NCI-H2081 (cell line): ENCODE measurements at places on chromosomes 4 and X.

GRCh38 chr4:24850674-24851073 lies 55.3 kb downstream of the SOD3 start:
- DNase-seq, result no peak

DNA sequence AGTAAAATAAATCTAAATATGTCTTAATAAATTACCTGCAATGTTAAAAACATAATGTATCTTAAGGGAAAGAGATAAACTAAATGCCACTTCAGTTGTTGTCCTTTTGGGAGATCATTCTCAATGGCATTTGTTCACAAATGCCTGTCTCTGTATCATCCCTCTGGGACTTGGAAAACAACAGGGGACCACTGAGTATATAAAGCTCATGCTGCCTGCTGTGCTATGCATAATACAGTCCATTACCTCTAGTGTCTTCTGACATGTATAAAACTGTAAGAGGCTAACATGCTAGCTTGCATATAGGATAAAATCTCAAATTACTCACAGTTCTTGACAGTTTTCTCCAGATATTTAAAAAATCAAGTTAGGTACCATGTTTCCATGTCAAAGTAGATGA lies 503.9 kb downstream of the PDHA2 start:
- DNase-seq, result no peak

DNA sequence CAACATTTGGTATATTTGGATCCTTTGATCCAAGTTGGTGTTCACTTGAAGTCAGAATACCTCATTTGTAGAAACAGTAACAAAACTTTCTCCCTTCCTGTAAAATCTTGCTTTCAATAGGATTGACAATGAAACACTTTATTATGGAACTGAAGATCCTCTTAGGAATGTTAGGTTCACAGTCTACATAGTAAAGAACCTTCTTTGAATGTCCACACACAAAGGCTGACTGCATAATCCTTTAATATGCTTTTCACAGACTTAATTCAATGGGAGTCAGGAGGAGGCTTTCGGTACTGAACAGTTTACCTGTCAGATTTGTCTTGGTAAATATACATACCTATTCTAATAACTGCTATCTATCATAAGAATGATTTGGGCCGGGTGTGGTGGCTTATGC lies 188.5 kb downstream of the SPRY1 start:
- DNase-seq, result no peak

DNA sequence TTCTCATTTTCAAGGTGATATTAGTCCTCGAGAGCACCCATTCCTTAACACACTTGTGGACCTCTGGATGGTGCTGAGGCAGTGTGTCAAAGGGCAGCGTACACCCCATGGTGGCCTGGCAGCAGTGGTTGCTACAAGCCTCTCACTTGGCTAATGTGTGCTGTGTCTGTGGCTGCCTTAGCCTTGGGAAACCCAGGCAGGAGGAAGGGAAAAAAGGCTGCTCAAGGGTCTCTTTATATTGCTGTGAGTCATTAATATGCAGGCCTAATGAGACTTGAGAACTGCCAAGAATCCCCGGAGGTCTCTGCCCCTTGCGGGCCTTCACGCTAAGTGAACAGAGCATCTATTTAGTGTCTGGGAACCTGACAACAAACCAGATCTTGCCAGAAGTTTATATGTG lies 7.0 kb downstream of the PCDH10 start:
- no peak for DNase-seq

GRCh38 chr4:137524725-137525369 lies 7.4 kb downstream of the PCDH18 start:
- peak; percentile 5 for DNase-seq

DNA sequence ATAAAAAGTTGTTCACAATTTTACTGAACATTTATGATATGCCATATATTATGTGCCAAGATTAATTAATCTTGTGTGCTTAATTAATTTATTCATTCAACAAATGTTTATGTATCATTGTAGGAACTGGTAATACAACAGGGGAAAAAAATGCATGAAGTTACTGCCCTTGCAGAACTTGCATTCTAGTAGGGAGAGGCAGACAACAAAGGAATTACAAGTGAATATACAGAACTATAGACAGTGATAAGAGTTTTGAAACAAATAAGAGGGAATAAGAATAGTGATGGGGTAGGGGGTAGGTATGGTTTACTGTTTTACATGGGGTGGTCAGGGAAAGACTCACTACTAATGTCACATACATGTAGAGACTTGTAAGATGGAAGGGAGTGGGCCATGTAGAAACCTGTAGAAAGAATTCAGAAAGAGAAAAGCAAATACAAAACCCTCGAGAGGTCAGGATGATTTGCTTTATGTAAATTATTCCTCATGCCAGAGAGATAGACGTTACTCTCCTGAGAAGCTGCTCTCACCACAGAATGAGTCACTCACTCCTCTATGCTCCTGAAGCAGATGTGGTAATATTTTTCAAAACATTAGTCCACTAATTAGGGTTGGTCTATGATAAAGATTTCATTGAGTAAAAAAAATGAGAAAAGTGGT lies 855.0 kb upstream of the GRID2 start:
- DNase-seq, result no peak

DNA sequence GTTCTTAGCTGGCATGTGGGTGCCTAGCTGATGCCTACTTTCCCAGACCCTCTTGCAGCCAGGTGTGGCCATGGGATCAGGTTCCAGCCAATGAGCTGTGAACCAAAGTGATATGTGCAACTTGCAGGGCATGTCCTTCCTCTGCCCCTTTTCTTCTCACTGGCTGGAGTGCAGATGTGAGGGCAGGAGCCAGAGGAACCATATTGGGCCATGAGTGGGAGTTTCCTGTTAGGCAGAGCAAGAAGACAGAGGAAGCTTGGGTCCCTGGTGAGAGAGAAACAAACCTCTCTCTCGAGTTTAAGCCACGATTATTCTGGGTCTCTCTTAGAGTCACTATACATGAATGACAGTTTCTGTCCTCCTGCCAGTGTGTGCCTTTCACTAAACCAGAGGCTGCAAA lies 120.4 kb upstream of the STX18 start:
- DNase-seq, result no peak

DNA sequence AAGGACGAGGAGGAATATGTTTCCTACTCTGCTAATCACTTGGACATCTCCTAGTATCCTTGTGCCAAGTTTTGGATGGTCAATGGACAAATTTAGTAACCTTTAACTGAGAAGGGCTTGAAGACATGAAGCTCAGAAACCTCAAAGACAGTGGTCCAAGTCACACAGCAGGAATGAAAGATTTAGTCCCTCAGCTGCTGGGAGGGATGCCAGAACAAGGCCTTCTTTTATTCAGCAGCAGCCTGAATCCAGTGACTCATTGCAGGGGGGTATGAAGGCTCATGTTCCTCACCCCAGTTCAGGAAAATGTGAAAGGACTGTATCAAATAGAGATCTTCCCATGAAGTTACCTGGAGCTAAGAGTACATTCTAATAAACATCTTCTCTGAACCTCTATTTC lies 214.9 kb upstream of the UGT8 start:
- no peak for DNase-seq

DNA sequence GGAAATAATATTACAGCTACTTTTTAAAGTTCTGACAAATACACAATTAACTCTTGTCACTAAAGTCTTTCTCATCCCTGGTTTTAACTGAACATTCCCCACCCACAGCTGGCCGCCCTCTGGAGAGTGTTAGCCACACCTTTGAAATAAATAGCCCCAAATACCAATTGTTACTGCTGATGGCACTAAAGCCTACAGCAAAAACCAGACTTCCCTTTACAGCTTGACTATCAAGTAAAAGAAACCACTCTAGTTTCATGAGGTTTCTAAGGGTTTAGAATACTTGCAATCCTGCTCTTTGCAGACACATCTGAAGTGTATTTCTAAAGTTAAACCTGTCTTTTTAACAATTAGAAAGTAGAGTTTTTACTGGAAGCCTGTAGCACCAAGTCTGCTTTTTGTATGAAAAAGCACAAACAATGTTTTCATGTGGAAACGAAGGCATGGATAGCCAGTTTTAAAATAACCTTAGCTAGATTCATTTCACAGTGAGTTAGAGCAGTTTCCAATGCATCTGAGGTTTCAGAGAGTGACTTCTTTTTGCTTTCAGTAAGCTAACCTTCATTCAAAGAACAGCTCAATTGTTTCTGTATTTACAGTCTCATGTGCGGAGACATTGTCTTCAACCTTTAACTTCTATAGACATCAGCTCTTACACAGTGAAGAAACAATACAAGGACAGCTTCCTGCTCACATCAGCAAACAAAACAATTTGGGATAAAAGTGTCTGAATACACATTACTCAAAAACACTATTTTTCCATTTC lies 164.8 kb upstream of the VEGFC start:
- no peak for DNase-seq

- DNase-seq, result no peak
Measured at GRCh38 chr4:91118597-91118996, 991.4 kb downstream of the CCSER1 start.

DNA sequence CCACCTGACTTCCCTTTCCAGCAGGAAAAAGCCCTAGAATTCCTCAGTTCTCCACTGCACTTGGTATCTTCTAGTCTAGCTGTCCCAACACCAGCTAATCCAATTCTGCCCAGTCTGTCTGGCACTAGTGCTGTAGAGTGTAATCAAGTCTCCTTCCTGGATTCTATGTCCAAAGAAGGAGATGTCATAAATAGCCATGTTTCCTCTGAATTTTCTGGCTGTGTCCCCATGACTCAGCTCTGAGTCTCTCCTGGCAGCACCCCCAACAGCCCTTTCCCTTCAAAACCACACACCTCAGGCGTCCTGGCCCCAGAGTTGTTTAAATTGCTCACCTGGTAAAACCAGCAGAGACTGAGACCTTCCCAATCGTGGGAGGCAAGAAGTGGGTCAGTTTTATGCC lies 197.2 kb downstream of the GRXCR1 start:
- DNase-seq, result no peak

GRCh38 chrX:13605611-13606010 lies 36.2 kb downstream of the EGFL6 start:
- no peak for DNase-seq

DNA sequence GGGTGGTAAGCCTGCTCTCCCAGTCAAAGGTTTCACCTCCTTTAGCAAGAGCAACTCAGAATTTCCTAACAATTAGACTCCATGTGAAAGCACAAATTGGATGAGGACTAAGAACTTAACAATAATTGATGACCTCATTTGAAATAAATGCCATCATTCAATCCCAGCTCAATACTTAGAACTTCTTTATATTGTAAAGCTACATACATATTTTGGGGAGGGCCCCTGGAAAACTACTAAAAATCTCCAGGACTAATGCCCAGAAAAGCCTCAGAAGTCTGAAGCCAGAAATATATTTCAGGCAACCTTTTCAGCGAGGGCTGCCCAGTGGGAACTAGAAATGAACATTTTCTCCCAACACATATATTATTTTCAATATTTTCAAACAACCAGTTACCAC lies 38.1 kb downstream of the AMOT start:
- no peak for DNase-seq

GRCh38 chr4:44848466-44848865 lies 122.1 kb upstream of the GNPDA2 start:
- DNase-seq, result no peak

- DNase-seq, result no peak
Measured at GRCh38 chr4:137528673-137529072, 3.6 kb downstream of the PCDH18 start.

GRCh38 chr4:111283066-111283677 lies 660.3 kb upstream of the PITX2 start:
- peak; percentile 30 for DNase-seq

DNA sequence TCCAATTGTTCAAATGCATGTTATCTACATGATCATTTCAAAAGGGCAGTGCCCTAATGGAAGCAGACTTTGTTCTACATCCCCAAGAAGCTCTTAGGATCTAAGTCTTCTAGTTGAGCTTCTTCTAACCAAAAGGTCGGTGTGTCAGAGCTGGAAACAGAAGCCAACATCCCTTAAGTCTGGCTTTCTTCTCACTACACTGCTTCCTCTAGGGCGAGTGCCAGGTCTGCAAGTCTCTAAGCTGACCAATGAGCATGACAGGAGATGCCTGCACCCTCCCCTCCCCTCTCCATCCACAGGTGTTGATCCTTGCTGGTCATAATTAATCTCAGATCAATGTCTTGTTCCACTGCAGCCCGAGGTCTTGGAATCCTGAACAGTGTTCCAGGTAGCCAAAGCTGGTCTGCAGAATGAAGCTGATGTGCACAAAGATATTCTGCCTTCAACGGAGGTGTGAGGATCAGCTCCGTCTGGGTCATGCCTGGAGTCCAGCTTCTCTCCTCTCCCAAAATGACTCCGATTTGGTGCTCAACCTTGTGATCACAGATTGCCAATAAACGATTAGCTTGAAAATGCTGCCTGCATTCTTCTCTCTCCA lies 44.1 kb downstream of the WDR1 start:
- DNase-seq, result no peak

DNA sequence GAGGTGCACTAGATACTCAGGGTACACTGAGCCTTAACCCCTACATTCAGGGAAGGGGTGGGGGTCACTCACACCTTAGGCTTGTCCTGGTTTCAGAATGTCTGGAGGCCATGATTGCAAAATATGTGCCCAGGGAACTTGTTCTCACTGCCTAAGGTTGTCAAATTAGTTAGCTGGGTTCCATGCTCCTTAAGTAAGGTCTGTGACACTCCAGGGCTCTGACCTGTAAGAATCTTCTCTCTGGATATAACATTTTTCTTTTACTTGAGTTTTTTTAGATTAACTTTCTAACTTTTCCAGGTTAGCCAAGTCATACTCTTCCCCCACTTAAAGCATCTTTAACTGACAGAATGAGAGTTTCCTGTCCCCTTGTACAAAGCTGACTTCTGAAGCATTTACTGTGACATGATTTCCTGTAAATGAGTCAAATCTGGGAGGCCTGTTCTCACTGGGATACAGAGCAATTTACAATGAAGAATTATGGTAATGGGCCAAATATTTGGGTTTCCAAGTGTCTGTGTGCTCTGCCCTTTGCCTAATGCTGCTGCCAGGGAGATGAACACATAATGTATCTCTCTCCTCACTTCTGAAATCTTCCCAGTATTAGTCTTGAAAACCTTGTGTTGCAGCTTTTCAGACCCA lies 101.7 kb downstream of the GATB start:
- no peak for DNase-seq
